Stimulated activated naive CD8-positive, alpha-beta T cell treated with anti-CD3 and anti-CD28 coated beads, Interleukin-15, amount 100 ng/mL, for 72 hours (primary cell): ENCODE measurements at places on chromosomes 1 and 21.

- DNase-seq, result no peak
These were observed 15.6 kb downstream of the ALPL start for GRCh38 chr1:21524686-21525339.

GRCh38 chr1:183986941-183987340, 50.6 kb downstream of the COLGALT2 start:
- no peak for DNase-seq

GRCh38 chr1:910881-911721, 12.6 kb upstream of the SAMD11 start:
- no peak for DNase-seq

GRCh38 chr1:85573322-85573721, 7.2 kb upstream of the CCN1 start:
- DNase-seq, result no peak

- DNase-seq, result peak; percentile 43
These were observed 653 bp downstream of the FNDC10 start for GRCh38 chr1:1599030-1599934.

DNA sequence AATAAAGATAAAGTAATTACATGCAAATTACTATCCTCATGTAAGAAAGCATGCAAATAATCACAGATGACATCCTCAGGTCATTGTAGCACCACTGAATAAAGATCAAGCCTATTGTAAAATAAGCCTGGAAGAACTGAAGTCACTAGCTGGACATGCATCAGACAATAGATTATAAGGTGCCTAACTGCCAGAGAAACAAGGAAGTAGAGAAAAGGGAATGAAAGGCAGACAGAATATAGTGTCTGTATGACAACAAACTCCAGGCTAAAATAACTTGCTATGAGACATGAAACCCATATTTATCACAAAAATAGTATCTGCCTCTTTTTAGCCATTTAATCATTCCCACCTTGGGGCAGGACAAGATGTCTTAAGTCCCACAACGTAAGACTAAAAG, 108.7 kb downstream of the ENAH start:
- no peak for DNase-seq

- no peak for DNase-seq
These were observed 1.5 kb downstream of the CCN1 start for GRCh38 chr1:85581802-85582686.

DNA sequence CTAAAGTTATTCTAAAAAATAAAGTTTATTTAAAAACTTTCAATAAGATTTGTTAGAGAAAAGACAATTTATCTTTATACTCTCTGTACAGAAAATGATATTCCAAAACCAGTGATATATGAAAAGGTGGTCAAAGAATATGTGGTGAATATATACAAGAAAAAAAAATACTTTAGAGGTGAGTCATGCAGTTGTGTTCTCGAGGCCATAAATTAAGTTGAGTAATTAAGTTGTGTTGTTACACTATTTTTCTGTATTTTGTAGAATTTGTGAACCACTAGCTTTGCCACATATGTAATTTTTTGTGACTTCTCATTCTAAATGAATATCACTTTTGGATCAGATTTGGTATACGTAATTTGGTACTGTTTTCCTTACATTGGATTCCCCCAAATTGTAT, 23.6 kb upstream of the DUSP10 start:
- no peak for DNase-seq

- no peak for DNase-seq
These were observed 5.2 kb upstream of the ARID1A start for GRCh38 chr1:26690576-26691031.

DNA sequence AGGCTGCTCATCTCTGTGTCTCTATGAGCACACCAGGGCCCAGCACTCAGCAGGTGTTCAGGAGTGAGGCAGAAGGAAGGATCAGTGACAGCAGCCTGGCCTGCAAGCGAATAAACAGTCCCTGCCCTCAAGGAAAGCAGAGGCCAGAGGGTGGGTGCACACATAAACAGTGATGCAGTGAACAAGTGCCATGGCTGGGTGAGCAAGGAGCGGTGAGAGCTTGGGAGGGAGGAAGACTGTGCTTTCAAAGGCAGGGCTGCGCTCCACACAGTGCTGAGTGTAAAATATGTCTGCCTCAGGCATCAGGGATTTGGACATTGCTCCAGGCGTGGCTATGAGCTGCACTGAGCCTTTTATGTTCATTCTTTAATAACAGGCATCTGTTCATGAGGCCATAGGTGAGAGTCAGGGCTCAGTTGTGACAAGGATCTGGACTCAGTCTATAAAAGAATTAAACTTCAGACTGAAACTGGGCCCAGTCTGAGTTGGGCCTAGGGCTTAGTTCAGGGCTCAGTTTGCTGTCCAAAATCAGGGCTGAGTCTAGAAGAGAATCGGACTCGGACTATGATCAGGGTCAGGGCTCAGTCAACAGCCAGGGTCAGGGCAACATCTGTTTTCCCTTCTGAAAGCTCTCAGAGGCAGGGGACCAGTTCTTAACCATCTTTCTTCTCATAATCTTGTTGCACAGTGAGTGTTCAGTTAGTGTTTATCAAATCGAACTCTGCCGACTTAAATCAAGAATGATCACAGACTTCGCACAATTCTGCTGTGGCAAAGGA, 213.7 kb downstream of the FOXD2 start:
- DNase-seq, result no peak
